Activated CD4-positive, alpha-beta T cell treated with anti-CD3 and anti-CD28 coated beads, Interleukin-2, amount 10 ng/mL, durations not matched to agents 7 days and 5 days (primary cell): ENCODE measurements at places on chromosomes 7 and 10. TPM values are rescaled to one million over a fixed set of nuclear protein-coding genes. Genes with fewer than 3 reads are reported as not detected.

The RASA4 gene
- 19.7 TPM for total RNA-seq

- H3K4me3 ChIP-seq, result no peak overlapping the region
- H3K36me3 ChIP-seq, result no peaks in the 10 kb centered on the region
- no peak overlapping the region for H3K27ac ChIP-seq
- no peaks in the 10 kb centered on the region for H3K27me3 ChIP-seq
These were observed 406.1 kb upstream of the FZD8 start for GRCh38 chr10:36048236-36048635.

GRCh38 chr7:128940494-128941322 lies 3.0 kb downstream of the IRF5 start:
- DNase-seq, result peak; percentile 30
- H3K4me1 ChIP-seq, result peaks cover 34% of the 10 kb centered on the region
- H3K27ac ChIP-seq, result peak overlapping the region; percentile 83
- H3K27me3 ChIP-seq, result peaks cover 17% of the 10 kb centered on the region

DNA sequence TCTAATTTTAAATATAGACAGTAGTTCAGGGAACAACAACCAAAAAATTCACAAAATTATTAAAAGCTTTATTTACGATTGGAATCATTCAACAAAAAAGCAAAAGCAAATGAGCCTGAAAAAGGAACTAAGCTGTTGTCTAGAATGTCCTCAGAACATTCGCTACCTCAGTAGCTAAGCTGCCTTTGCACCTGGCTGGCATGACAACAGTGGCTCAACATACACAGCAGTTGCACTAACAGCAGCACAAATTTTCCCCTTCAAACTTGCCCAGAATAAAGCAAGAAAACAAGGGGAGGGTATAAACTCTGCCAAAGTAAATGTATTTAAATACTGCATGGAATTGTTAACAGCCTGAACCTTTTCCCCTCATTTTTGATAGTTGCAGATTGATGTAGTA lies 70.4 kb upstream of the GRID1 start:
- no peak overlapping the region for H3K4me3 ChIP-seq
- peaks cover 23% of the 10 kb centered on the region for H3K4me1 ChIP-seq
- H3K27me3 ChIP-seq, result no peaks in the 10 kb centered on the region
- peaks cover 44% of the 10 kb centered on the region for H3K36me3 ChIP-seq
- no peak overlapping the region for H3K27ac ChIP-seq
- DNase-seq, result no peak

GRCh38 chr10:119301397-119301796 lies 94.0 kb downstream of the GRK5 start:
- H3K4me3 ChIP-seq, result peak overlapping the region; percentile 60
- peaks cover 23% of the 10 kb centered on the region for H3K36me3 ChIP-seq
- peaks cover 83% of the 10 kb centered on the region for H3K4me1 ChIP-seq
- no peaks in the 10 kb centered on the region for H3K27me3 ChIP-seq

The LLCFC1 gene
- total RNA-seq, result not detected

The AMZ1 gene
- total RNA-seq, result 0.08 TPM

- no peak overlapping the region for H3K27ac ChIP-seq
- no peaks in the 10 kb centered on the region for H3K4me1 ChIP-seq
- H3K36me3 ChIP-seq, result no peaks in the 10 kb centered on the region
- no peaks in the 10 kb centered on the region for H3K27me3 ChIP-seq
- no peak for DNase-seq
- H3K4me3 ChIP-seq, result no peak overlapping the region
These were observed 51.8 kb downstream of the ARHGAP22 start for GRCh38 chr10:48552946-48553564.

The TRIM74 gene
- total RNA-seq, result 1.2 TPM

DNA sequence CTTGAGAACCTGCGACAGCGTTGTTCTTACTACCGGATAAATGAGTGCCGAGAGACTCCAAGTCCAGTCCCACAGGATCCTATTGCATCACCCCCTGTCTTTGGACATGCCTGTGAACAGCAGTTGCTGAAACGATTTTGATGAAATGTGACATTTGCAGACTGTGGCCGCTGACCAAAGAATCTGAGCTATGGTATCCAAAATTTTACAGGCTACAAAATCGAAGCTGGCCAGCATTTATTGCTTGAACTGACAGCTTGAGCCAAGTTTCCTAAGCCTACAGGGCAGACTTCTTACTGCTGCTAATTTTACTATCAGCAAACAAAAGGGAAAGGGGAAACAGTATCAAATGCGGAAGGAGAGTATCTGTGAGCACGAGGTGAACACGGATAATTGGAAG lies 12.1 kb upstream of the NPVF start:
- peaks cover 10% of the 10 kb centered on the region for H3K27me3 ChIP-seq
- DNase-seq, result no peak
- no peak overlapping the region for H3K27ac ChIP-seq
- no peak overlapping the region for H3K4me3 ChIP-seq
- no peaks in the 10 kb centered on the region for H3K4me1 ChIP-seq
- no peaks in the 10 kb centered on the region for H3K36me3 ChIP-seq

DNA sequence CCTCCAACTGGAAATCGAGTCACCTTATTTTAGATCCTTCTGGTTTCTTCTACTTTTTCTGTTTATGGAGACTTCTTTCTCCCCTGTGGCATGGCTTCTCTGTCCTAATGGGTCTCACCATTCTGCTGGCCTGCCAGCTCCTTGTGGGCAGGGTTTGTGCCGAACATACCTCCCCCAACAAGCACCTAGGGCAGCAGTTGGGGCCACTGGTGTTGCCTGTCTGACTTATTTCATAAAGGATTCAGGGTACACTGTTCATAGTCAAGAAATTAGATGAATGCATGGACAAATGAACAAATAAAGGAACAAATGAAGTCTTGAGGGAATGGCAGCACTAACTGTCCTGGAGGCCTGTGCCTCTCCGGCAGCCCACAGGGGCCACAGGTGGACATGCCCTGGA lies 55.6 kb upstream of the DOCK1 start:
- H3K4me3 ChIP-seq, result no peak overlapping the region
- H3K4me1 ChIP-seq, result no peaks in the 10 kb centered on the region
- no peaks in the 10 kb centered on the region for H3K27me3 ChIP-seq
- no peak for DNase-seq
- H3K36me3 ChIP-seq, result no peaks in the 10 kb centered on the region

The CCDC172 gene
- not detected for total RNA-seq

DNA sequence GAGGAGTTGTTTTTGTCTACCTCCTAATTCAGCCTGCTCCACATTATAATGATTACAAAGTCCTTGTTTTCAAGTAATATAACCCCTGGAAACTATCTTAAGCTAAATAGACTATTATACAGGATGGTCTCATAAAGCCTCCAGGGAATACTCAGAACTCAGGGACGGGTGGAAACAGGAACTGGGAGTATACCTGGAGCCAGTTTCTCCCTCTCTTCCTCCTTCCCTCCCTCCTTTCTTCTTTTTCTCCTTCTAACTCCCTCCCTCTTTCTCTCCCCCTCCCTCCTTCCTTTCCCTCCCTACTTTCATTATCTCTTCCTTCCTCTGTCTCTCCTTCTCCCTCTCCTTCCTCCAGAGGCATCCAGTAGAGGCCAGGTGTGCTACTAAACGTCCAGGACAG lies 76.2 kb upstream of the PRR15 start:
- DNase-seq, result no peak
- H3K36me3 ChIP-seq, result no peaks in the 10 kb centered on the region
- H3K27me3 ChIP-seq, result peaks cover 2% of the 10 kb centered on the region
- no peak overlapping the region for H3K4me3 ChIP-seq
- H3K27ac ChIP-seq, result no peak overlapping the region
- no peaks in the 10 kb centered on the region for H3K4me1 ChIP-seq

- peaks cover 39% of the 10 kb centered on the region for H3K4me1 ChIP-seq
- DNase-seq, result peak; percentile 39
- H3K27me3 ChIP-seq, result no peaks in the 10 kb centered on the region
- peak overlapping the region; percentile 20 for H3K27ac ChIP-seq
These were observed 51.4 kb downstream of the SH3PXD2A start for GRCh38 chr10:103803941-103804340.

The MYL10 gene
- total RNA-seq, result not detected

- no peaks in the 10 kb centered on the region for H3K4me1 ChIP-seq
- H3K4me3 ChIP-seq, result no peak overlapping the region
- H3K27ac ChIP-seq, result no peak overlapping the region
- no peaks in the 10 kb centered on the region for H3K36me3 ChIP-seq
- no peak for DNase-seq
These were observed 95.0 kb downstream of the BMS1 start for GRCh38 chr10:42877496-42878030.

DNA sequence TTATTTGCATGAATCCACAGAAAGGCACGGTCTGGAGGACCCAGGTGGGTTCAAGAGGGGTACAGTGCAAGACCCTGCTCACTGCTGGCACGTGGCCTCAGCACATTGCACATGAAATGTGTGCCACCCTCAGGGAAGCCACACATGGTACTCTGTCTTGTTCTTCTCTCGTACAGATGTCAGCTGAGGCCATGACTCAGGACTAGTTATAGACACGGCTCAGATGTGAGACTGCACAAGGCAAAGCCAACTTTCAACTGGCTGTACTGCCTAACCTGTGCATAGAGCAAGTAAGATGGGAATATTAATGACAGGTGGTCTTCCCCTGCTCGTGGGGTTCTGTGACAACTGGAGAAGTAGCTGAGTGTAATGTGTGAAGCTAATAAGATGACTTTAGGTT lies 249.4 kb upstream of the CTBP2 start:
- no peak for DNase-seq

The PTF1A gene
- not detected for total RNA-seq

DNA sequence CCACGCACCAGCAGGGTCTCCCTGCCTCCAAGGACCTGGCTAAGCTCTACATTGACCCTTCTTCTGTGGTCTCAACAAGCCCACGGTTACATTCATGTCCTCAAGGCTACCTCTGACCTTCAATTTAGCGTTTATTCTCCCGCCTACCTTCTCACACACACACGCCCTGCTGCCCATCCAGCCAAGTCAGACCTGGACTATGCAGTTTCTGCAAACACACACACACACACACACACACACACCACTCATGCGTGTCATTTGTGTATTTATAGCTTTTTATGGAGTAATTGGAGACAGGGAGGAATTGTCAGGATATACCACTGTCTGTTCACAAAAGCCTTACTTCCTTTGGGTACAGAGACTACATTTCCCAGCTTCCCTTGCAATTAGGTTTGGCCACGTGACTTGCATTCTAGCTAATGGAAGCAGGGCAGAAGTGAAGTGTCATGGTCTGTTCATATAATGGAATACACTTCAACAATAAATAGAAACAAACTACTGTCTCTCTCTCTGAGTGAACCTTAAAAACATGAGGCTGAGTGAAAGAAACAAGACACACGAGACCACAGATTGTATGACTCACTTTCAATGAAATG lies 53.8 kb upstream of the CPXM2 start:
- H3K27ac ChIP-seq, result no peak overlapping the region
- H3K27me3 ChIP-seq, result peaks cover 2% of the 10 kb centered on the region
- H3K4me1 ChIP-seq, result no peaks in the 10 kb centered on the region
- no peak overlapping the region for H3K4me3 ChIP-seq

GRCh38 chr7:57400531-57401155 lies 49.3 kb upstream of the ZNF716 start:
- no peak overlapping the region for H3K4me3 ChIP-seq
- DNase-seq, result no peak
- no peaks in the 10 kb centered on the region for H3K27me3 ChIP-seq
- no peak overlapping the region for H3K27ac ChIP-seq
- no peaks in the 10 kb centered on the region for H3K36me3 ChIP-seq

DNA sequence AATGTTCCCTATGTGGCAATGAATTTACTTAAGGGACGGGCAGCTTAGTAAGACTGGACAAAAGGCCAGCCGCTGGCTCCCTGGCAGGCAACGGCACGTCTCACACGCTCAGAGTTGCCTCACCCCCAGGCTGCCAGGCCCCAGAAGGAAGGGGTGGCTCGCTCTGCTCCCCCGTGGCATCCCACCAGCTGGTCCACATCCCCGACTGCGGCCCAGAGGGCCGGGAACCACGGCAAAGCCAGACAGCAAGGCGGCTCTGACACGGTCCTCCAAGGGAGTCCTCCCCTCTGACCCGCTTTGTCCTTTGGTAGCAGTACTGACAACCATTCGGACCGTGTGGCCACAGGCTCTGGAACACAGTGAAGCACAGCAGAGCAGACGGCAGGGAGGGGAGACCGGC lies 34.1 kb downstream of the NUDT1 start:
- H3K36me3 ChIP-seq, result no peaks in the 10 kb centered on the region
- H3K27ac ChIP-seq, result no peak overlapping the region
- H3K4me3 ChIP-seq, result no peak overlapping the region
- H3K27me3 ChIP-seq, result no peaks in the 10 kb centered on the region
- H3K4me1 ChIP-seq, result peaks cover 5% of the 10 kb centered on the region

GRCh38 chr10:4708123-4708759 lies 117.8 kb upstream of the AKR1E2 start:
- H3K27ac ChIP-seq, result no peak overlapping the region
- peaks cover 6% of the 10 kb centered on the region for H3K27me3 ChIP-seq

DNA sequence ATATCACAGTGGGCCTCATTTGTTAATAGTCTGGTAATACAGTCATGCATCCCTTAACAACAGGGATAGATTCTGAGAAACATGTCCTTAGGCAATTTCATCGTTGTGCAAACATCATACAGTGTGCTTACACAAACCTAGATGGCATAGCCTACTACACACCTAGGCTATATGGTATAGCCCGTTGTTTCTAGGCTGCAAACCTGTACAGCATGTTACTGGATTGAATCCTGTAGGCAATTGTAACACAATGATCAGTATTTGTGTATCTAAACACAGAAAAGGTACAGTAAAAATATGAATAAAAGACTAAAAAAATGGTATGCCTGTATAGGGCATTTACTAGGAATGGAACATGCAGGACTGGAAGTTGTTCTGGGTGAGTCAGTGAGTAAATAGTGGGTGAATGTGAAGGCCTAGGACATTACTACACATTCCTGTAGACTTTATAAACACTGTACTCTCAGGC lies 12.0 kb upstream of the RHOBTB1 start:
- H3K4me1 ChIP-seq, result peaks cover 5% of the 10 kb centered on the region
- no peak overlapping the region for H3K4me3 ChIP-seq
- peaks cover 22% of the 10 kb centered on the region for H3K27me3 ChIP-seq
- H3K36me3 ChIP-seq, result no peaks in the 10 kb centered on the region
